ENCODE measurements at places on chromosomes 6 and 20.
A peak's percentile ranks its signal among the peaks of the same experiment; 100 is the strongest.

GRCh38 chr6:142874676-142875075 is 70.3 kb downstream of the HIVEP2 start:
- no peak for DNase-seq

DNA sequence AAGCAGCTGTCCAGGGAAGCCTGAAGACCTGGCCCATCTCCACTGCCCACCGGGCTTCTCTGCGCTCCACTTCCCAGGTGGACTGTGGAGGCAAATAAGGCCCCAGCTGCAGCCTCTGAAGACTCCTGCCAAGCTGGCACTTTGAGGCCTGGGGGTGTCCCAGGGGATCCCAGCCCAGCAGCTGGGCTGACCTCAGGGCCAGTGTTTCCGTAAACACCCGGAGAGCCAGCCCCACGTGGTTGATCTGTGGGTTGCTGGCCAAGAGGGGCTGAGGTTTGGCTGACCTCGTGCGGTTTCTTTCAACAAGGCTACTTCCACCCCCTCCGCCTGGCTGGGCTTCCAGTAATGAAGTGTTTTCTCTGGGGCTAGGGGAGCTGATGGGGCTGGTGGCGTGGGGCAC is 12.4 kb upstream of the CCN5 start:
- DNase-seq = no peak

DNA sequence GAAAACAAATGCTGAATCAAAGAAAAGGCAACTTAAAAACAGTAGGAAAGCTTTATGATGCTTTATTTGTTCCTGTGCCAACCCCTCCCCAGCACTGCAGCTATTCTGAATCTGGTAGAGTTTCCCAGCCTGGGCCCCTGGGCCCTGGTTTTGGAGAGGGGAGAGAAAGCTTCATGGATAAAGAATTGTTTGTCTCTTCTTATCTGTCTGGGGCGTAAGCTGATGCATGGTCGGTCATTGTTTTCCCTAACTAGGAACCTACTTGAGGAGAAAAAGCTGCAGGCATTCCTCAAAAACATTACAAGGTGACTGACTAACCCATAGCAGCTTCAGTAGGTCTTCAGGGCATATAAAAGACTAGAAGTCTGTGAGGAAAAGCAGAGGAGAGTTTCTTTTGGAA is 758.1 kb upstream of the EPHA7 start:
- no peak for DNase-seq

GRCh38 chr20:55745840-55746239 is 259.5 kb downstream of the CBLN4 start:
- no peak for DNase-seq

- DNase-seq = no peak
These were observed 541.5 kb downstream of the CD83 start for GRCh38 chr6:14658886-14659561.

DNA sequence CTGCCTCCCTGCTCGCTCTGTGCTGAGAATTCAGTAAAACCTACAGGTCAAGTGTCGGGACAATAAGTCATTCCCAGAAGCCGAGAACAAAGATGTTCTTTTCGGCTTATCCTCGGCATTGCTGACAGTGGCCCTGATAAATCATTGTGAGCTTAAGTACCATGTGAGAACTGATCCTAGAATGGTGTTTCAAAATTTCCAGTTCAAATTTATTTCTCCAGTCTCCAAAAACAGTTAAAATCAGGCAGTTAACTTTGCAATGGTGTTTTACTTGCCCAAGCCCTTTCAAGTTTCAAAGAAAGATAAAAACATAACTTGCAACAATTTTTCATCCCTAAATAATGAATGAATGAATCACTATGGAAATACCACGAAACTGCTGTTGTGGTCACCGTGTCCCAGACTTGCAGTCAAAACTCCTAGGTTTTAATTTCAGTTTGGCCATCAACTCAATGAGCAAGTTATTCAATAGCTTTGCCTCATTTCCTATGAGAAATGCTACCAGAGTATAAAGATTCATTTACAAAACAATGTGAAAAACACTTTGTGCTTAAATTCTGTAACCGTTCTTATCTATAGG is 4.3 kb downstream of the ATP5F1E start:
- DNase-seq = no peak

DNA sequence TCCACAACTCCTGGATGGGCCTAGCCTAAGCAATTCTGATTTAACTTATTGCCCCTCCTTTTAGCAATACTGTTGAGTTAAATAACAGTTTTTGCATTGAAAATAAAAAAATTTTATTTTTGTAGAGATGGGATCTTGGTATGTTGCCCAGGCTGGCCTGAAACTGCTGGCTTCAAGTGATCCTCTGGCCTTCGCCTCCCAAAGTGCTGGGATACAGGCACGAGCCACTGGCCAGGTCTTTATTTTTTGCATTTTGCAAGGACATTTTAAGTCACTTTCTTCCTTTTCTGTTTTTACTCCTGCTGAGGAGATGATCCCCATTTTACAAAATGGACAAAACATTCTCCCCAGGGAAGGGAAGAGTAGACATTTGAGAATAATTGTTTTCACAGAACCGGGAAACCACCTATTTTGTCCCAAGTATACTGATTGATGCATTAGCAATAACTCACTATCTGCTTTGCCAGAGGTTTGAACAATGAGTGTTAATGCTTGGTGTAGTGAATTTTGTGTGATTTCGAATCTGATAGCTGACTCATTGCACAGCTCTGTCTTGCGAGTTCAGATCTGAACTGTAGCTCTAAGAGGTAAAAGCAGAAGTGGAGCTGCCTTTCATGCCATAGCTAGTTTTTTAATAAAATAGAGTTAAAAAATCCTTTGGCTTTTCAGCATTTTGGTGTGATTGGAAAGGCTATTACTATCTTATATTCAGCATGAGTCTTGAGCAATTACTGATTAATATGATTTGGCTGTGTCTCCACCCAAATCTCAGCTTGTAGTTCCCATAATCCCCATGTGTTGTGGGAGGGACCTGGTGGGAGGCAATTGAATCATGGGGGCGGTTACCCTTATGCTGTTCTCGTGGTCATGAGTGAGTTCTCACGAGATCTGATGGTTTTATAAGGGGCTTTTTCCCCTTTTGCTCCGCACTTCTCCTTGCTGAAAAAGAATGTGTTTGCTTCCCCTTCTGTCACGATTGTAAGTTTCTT is 20.9 kb downstream of the IGF2R start:
- DNase-seq = no peak

- DNase-seq = no peak
These were observed 39.0 kb upstream of the PLN start for GRCh38 chr6:118509009-118509617.

- no peak for DNase-seq
These were observed 655.0 kb upstream of the HS3ST5 start for GRCh38 chr6:114997813-114998292.

- no peak for DNase-seq
These were observed 1.2 kb downstream of the MYH7B start for GRCh38 chr20:34956751-34957472.

- no peak for DNase-seq
These were observed 27.4 kb downstream of the SLC22A16 start for GRCh38 chr6:110448846-110449540.

DNA sequence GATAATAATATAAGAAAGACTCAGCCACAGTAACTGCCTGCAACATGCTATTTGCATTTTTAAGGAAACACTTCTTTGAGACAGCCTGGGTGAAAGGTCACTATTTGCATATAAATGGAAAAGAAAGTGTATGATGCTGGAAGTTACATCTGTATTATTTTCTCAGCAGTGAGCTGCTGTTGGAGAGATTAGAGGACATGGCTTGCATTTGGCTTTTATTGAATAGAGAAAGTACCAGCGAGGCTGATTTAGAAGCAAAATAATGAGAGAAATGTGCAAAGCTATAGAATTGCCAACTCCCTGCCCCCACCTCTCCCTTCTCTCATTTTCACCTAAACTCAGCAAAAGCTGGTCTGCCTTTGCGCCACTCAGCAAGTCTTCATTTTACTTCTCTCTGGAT is 12.7 kb downstream of the MYT1 start:
- DNase-seq = no peak

- peak; percentile 66 for DNase-seq
These were observed 27.8 kb downstream of the ASIP start for GRCh38 chr20:34268851-34269636.

- DNase-seq = no peak
These were observed 707.0 kb downstream of the EPM2A start for GRCh38 chr6:145028144-145028818.

DNA sequence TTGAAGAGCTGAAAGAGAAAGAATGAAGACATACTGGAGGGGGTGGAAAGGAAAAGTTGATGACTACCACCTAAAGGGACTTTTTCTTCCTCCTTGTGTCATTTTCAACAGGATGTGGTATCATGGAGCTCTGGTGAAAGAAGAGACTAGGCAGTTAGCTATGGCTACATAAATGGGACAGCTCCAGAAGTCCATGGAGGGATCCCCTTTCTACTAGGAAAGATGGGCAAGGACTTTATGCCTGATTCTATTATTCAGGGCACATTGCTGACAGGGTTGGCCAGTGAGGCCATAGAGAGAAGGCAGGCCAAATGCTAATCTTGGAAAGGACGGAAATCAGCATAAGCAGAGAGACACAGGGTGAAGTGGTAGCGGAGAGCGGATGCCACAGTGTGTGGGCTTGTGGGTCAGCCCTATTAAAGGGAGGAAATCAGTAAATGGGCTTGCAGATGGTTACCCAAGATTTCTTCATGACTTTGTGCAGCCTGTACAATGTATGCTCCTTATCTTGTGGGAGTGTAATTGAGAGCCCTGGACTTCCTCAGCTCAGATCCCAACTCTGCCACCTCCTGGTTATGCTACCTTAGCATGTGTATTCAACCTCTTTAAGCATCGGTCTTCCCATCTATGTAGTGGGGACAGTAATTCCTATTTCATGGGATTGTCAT is 77.4 kb upstream of the TMEM170B start:
- DNase-seq = no peak

DNA sequence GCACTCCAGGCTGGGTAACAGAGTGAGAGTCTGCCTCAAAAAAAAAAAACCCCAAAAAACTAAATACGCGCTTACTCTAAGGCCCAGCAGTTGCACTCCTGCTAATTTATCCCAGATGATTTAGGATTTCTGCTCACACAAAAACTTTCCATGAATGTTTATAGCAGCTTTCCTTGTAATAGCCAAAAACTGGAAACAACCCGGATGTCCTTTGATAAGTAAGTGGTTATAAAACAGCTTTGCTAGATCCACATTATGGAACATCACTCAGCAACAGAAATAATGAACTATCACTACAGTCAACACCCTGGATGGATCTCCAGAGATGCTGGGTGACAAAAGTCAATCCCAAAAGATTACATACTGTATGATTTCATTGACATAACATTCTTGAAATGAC is 220.4 kb upstream of the JARID2 start:
- DNase-seq = no peak

GRCh38 chr20:42441864-42442331 is 747.8 kb downstream of the PTPRT start:
- DNase-seq = no peak

DNA sequence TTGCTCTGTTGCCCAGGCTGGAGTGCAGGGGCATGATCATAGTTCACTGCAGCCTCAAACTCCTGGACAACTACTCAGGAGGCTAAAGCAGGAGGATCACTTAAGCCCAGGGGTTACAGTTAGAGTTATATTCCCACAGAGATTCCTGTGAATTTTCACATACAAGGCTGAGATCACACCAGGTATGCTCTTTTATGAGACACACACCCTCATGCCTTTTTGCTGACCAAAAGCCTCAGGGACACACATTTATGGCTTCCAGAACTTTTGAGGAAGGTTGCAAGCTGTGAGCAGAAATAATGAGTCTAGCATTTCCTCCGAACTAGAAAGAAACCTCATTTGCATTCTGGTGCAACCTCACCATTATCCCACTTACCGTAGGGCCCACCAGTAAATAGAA is 370.5 kb upstream of the ARID1B start:
- DNase-seq = no peak

DNA sequence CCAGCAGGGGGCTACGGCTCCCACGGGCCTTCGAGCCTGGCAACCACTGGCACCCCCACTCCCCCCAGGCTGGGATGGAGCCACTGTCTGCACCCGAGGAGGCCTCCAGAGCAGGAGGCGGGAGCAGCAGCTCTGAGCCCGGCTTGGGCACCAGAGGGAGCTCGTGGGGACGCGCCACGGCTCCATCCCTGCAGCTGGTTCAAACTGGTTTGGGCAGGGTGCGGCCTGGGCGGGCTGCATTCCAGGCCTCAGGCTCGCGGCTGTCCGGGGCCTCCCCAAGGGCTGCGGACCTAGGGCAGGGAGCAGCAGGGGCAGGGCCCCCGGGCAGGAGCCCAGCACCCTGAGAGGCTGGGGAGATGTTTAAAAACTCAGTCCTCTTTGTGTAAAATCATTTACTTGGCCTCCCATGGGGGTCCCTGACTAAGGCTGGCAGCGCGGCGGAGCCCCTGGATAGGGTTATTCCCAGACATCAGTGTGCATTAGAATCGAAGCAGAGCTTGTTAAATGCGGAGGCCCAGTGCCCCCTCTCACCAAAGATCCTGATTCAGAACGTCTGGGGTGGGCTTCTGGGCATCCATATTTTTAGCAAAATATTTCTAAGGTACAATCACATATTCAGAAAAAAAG is 4.1 kb upstream of the BCAS4 start:
- DNase-seq = peak; percentile 89

GRCh38 chr6:14734052-14734415 is 511.8 kb upstream of the JARID2 start:
- peak; percentile 66 for DNase-seq

- no peak for DNase-seq
These were observed 3.6 kb downstream of the TBCC start for GRCh38 chr6:42742116-42742894.

GRCh38 chr20:24134284-24134683 is 145.7 kb upstream of the GGTLC1 start:
- no peak for DNase-seq

- no peak for DNase-seq
These were observed 355.1 kb downstream of the SMOC2 start for GRCh38 chr6:168796106-168796505.

GRCh38 chr6:36731622-36732310 is 34.1 kb downstream of the RAB44 start:
- DNase-seq = no peak

DNA sequence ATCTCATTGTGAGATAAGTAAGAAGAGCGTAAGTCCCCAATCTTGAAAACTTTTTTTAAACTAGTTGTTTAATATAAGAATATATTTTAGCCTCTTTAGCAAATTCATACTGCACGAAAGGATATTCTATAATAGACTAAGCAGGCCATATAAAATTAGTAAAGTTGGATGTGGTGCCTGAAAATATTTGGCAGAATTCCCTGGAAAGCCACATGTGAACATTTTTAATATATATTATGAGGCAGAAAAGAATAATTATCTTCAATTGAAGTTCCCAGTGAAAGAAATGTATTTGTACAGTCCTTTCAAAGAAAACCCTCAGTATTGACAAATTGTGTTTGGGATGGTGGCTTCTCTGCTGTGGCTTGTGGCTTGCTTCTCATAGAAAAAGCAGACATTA is 237.5 kb upstream of the JAG1 start:
- no peak for DNase-seq

DNA sequence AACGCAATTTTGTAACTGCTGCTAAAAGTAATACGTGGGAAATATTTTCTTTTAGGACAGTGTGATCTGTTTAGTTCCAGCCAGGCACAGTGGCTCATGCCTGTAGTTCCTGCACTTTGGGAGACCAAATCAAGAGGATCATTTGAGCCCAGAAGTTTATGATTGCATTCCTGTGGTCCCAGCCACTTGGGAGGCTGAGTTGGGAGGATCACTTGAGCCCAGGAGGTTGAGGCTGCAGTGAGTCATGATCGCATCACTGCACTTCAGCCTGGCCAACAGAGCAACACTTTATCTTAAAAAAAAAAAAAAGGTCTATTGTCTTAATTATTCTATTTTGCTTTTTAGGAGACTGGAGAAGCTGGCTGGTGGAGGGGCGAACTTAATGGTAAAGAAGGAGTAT is 101.5 kb downstream of the CD2AP start:
- DNase-seq = no peak

- no peak for DNase-seq
These were observed 21.0 kb downstream of the CST7 start for GRCh38 chr20:24970030-24970553.

All from activated CD8-positive, alpha-beta memory T cell treated with anti-CD3 and anti-CD28 coated beads, Interleukin-2, amount 50 U/mL, for 48 hours (primary cell).